ENCODE measurements at places on chromosomes 16 and 17.

GRCh38 chr17:27282054-27282551, 11.8 kb upstream of the WSB1 start:
- DNase-seq = peak; percentile 6

DNA sequence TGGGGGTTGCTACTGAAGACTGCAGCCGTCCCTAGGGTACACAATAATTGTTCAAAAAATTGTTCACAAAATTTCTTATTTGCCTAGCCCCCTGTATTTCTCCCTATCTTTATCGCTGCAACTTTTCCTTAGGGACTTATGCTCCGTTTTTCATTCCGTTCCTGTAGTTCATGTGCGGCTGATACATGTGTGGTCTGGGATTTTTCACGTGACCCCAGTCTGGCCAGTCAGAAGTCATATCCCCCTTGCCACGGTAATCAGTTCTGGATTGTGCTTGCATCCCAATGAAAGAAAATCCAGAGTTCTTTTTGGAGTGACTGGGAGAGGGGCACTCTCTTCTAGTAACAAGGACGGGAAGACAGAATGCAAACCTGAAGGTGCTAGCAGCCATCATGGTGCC, 610.7 kb upstream of the C16orf82 start:
- no peak for DNase-seq

DNA sequence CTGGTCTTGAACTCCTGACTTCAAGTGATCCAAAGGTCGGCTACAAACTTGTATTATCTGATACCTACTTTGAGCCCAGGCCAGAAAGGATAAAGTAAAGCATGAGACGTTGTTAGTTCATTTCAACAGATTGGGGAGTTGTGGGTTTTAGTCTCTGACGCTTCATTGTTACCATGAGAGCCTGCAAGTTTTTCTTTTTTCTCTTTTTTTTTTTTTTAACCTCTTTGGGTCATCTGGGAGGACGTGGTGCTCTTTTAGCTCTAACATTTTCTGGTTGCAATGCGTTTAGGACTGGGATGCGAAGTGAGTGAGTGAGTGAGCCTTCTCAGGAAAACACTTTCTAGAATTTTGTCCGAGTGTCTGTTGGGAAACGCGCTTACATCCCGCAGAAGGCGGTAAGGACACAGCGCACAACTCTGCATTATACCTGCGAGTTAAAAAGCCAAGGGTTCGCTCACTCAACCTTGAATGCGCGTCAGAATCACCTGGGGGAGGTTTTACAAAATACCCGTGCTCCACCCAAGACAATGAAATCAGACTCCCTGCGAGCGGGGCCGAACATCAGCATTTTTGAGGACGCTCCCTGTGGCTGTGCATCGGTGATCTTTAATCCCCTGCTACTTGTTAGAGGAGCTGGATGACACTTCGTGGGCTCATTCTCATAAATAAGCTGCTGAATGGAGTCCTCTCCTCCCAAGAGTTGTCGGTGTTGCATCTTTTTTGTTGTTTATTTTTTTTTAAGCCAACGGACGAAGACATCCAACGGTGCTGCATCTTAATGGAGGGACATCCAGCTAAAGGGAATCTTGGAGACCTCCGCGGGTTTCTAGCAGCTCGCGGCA, 629 bp upstream of the RNF135 start:
- no peak for DNase-seq

- DNase-seq = no peak
These were observed 2.8 kb downstream of the FN3K start for GRCh38 chr17:82737967-82738877.

DNA sequence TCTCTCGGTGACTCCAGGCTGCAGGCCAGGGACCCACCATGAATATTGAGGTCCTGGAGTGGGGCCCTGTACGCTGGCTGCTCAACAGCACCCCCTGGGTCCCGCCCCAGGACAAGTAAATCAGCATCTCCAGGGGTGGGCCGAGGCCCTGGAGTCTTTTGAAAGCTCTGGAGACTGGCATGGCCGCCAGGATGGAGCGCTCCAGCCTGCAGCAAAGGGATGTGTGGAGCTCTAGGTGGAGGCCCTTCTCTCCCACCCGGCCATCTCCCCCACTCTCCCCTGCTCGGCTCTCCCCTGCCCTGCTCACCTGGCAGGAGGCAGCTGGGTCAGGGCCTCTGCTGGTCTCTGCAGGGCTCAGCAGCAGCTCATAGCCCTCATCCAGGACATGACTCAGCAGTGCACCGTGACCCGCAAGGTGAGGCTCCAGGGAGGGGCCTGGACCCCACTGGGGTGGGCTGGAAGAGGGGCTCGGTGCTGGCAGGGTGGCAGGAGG, 16.6 kb downstream of the SGSH start:
- no peak for DNase-seq

DNA sequence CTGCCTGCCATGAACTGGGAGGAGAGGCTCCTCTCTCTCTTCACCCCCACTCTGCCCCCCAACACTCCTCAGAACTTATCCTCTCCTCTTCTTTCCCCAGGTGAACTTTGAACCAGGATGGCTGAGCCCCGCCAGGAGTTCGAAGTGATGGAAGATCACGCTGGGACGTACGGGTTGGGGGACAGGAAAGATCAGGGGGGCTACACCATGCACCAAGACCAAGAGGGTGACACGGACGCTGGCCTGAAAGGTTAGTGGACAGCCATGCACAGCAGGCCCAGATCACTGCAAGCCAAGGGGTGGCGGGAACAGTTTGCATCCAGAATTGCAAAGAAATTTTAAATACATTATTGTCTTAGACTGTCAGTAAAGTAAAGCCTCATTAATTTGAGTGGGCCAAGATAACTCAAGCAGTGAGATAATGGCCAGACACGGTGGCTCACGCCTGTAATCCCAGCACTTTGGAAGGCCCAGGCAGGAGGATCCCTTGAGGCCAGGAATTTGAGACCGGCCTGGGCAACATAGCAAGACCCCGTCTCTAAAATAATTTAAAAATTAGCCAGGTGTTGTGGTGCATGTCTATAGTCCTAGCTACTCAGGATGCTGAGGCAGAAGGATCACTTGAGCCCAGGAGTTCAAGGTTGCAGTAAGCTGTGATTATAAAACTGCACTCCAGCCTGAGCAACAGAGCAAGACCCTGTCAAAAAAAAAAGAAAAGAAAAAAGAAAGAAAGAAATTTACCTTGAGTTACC, 36.7 kb upstream of the STH start:
- DNase-seq = no peak

DNA sequence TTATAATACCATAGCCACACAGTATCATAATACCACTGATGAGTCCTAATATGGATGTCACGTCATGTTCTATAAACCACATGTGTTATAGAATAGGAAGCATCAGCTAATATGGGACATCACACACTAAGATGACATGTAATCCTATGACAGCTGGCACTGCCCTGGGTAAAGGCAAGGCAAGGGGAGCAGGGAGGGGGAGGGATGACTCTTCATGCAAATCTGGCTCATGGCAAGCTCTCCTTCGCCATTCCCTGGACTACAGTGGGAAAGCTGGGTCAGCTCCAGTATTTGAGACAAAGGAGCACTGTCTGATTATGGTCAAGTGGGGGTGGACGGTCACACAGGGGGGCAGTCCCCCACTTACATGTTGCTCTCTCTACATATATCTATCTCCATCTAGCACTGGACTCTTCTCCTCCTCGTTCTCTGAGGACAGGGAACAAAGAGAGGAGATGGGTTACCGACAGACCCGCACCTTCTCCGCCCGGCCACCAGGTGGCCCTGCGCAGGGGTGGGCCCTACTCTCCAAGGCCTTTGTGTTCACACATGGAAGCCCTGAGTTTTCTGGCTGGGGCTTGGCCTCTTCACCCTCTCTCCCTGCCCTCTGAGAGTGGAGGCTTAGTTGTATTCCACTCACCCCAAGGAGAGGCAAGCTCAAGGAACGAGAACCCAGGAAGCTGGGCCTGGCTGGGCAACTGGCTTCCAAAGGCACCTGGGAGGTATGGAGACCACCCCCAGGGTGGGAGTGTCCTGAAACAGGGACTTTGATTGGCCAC, 23.4 kb upstream of the MPO start:
- no peak for DNase-seq

GRCh38 chr16:75443298-75443697, 10.0 kb upstream of the CFDP1 start:
- no peak for DNase-seq

GRCh38 chr16:75556431-75556950, 439 bp upstream of the TMEM231 start:
- no peak for DNase-seq

- no peak for DNase-seq
These were observed 20.2 kb downstream of the KNOP1 start for GRCh38 chr16:19697756-19698318.

GRCh38 chr17:74779501-74779900, 3.4 kb upstream of the NAT9 start:
- no peak for DNase-seq

GRCh38 chr16:81932668-81933067, 78.6 kb downstream of the SDR42E1 start:
- DNase-seq = no peak

GRCh38 chr17:74271901-74272561, 2.0 kb upstream of the DNAI2 start:
- DNase-seq = no peak

- no peak for DNase-seq
These were observed 113.2 kb downstream of the CCDC182 start for GRCh38 chr17:57631871-57632270.

DNA sequence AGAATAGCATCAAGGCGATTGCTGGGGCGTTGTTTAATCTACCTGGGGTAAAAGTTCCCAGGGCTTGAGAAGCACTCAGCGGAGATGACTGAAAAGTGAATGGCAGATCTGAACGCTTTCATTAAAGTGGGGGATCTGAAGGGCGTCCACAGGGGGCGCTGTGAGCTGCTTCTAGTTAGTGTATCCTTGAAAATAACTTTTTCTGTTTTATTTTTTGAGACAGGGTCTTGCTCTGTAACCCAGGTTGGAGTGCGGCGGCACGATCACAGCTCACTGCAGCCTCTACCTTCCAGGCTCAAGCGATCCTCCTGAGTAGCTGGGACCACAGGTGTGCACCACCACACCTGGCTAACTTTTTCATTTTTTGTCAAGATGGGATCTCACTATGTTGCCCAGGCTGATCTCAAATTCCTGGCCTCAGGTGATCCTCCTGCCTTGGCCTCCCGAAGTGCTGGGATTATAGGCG, 360.4 kb downstream of the SEC14L1 start:
- DNase-seq = no peak

DNA sequence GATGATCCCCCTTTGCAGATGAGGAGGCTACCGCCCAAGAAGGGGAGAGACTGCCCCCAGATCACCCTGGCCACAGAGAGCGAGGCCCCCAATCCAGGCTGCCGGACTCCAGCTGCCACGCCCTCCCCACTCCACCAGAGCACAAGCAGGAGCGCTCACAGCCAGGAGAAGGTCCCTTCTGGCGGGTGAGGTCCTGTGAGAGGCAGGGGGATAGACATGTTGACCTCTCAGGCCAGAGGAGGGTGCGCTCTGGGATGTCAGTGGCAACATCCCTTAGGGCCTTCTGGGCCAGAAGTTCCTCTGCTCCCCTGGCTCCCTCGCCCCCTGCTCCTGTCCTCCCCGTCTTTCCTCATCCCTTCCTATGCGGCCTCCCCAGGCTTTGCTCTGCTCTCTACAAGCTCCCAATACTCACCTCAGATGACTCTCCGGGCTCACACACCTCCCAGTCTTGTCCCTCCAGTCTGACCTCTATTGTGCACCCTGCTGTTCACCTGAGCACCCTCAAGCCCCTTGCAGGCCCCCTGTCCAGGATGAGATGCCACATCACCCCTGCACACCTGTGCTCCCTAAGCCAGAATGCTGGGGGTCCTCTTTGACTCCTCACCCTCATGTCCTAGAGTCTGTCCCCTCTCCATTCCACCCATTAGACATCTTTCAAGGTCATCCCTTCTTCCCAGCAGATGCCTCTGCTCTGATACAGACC, 5.0 kb upstream of the NXPH3 start:
- DNase-seq = no peak

GRCh38 chr17:27153005-27153404, 140.9 kb upstream of the WSB1 start:
- DNase-seq = no peak

GRCh38 chr16:2429771-2430663, 770 bp downstream of the CCNF start:
- no peak for DNase-seq

DNA sequence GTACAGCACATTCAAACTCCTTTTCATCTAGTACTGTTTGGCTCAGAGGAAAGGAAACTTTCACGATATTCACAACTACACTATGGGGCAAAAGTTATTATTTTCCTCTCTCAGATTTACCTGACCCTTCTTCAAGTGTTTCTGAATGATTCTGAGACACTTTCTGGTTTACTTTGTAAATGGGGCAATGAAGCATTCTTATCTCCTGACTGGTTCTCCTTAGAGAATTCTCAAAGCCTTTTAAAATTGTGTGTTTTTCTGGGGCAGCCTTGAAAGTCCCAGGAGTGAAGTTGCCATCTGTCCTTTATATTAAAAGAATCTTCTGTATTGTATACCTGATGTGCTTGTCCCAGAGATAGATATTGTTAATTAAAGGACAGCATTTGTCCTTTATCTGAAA, 264.9 kb downstream of the FTO start:
- DNase-seq = no peak

DNA sequence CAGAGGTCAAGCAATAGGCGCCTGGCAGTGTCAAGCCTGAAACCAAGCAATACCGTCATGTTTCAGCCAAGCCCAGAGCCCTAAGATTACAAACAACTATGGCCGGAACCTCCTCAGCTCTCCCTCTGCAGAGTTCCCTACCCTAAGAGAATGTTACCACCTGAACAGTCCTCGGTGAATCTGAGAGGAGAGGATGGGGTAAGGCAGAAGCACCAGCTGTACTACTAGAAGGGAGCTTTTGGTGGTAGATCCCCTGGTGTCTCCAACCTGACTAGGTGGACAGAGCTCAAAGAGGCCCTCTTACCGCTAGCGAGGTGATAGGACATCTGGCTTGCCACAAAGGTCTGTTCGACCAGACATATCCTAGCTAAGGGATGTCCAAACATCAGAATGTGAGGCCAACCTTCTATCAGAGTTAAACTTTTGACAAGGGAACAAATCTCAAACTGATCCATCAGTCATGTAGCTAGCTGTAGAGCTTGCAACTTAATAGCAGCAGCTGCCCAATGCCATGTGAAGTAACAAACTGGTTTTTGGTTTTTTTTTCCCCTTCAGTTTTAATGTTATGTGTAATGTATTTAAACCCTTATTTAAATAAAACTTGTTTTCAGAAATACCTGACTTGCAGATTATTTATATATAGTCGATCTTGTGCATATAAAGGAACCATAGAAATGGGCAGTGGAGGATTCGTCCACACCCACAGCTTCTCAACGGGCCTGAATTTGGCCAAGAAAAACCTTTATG, 2.5 kb downstream of the EIF1 start:
- DNase-seq = no peak

DNA sequence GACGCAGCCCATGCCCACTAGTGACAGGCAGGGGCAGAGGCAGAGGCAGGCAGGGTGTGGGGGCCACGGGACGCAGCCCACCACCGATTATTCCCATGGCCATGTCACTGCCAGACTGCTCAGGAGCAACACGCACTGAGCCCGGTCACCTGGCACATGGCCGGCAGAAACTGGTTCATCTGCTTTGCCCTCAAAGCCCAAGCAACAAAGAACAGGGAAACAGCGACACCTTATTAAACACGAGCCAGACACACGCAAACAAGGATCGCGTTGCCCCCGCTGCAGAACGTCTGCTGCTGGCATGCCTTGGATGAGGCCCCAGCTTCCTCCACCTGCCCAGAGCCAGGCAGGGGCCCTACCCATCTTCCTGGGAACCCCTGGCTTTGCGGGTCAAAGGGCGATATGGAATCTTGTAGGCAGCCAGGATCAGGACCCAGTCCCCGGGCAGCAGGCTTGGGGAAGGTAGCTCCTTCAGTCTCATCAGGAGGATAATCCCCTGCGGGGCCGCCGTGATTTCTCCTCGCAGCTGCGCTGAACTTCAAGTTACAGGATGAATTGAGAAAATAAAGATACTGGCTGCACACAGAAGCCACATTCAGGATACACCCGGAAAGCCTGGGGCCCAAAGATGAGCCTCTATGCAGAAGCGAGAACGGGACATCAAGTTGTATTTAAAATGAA, 4.8 kb downstream of the TBC1D16 start:
- no peak for DNase-seq

All from non-pigmented ciliary epithelial cell (primary cell).